ENCODE measurements at places on chromosomes 16 and 17.

DNA sequence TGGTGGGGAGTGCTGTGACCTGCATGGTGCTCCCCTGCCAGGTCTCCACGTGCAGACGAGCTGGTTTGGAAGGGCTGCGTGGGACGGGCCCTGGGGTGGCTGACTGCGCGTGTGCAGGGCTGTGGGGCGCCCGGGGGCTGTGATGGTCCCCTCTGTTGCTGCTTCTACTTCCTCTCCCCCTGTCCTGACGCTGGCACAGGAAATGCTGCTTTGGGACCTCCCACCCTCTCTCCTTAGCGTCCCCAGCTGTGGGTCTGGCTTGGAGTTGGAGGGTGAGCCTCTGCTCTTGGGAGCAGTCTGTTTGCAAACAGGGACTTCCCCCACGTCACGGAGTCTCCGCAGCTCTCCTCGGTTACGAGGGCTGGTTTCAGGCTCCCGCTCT is 35.2 kb downstream of the TSC2 start:
- no peak for DNase-seq

DNA sequence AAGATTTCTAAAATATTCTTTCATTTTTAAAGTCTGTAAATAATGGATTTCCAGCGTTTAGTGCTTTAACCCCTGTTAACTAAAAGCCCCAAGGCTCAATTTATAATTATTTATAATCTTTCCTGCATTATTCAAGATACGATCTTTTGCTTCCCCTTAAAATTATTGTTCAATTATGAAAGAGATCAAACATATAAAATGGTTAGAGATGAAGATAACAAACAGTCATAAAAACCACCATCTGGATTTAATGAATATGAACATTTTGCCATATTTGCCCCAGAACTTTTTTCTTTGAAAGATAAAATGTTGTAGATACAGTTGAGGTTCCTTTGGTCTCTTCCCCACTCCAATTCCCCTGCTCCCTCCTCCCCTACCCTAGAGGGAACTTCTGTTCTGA is 17.6 kb downstream of the WWP2 start:
- no peak for DNase-seq

- no peak for DNase-seq
These were observed 704.9 kb downstream of the MAF start for GRCh38 chr16:78895681-78896080.

- no peak for DNase-seq
These were observed 116.2 kb downstream of the CYB561 start for GRCh38 chr17:63329876-63330275.

DNA sequence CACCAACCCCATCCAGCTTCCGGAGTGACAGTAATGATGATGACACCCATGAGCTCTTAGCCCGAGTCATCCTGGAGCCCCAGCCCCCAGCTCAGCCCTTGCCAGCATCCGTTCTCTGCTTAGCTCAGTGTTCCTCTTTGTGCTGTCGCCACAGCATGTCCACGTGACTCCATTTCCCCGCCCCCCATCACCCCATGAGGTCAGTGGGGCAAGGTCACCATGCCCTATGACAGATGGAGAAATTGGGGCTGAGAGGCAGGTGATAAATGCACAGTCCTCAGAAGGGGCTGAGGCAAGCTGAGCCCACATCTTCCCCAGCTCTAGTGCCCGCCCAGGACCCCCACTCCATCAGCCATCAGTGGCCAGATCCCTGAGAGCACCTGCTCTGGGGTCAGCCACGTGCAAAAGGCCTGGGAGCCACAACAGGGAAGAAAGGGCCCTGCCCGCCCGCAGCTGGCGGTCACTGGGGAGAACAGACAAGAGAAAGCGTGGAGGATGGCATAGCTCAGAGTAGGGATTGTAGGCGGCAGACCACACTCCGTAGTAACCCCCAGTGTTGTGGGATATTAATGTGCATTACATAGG is 17.1 kb downstream of the ITGB4 start:
- no peak for DNase-seq

DNA sequence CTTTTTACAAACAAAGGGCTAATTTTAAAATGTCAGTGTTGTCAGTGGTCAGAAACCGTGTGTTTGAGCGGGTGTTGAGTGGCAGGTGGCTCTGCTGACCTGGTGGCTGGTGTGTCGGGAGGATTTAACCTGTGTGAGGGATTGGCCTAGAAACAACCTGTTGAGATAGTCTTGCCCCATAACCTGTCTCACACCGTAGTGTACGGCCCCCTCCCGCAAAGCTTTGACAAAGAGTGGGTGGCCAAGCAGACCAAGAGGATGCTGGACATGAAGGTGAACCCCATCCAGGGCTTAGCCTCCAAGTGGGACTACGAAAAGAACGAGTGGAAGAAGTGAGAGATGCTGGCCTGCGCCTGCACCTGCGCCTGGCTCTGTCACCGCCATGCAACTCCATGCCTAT is 7.0 kb downstream of the COX4I1 start:
- no peak for DNase-seq

GRCh38 chr16:47079860-47080259 is 63.9 kb downstream of the NETO2 start:
- DNase-seq = no peak

All from CD8-positive, alpha-beta T cell (primary cell).